Activated T-helper 2 cell treated with anti-CD3 and anti-CD28 coated beads, Interferon-gamma antibody, Interleukin-2, Interleukin-4, amounts not matched to agents 10 μg/mL and 5 μg/mL and 100 μg/mL, durations not matched to agents 14 hours and 24 hours and 36 hours (primary cell): ENCODE measurements at places on chromosomes 1 and 21. TPM values are rescaled to one million over a fixed set of nuclear protein-coding genes. Genes with fewer than 3 reads are reported as not detected.

DNA sequence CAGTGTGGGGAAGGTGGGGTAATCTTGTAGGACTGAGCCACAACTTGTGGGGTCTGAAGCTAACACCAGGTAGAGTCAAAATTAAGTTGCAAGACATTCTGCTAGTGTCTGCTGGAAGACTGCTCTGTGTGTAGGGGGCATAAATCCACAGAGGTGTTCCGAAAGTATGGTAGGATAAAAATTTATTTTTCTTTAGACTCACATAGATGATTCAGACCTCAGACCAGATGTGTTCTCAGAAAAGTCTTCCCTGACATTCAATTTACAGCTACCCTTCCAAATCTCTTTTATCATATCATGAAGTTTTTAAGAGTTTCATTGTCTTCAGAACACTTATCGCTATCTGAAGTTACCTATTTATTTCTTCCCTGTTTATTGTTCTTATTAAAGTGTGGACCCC, 21.3 kb downstream of the DUSP10 start:
- no peak for DNase-seq

DNA sequence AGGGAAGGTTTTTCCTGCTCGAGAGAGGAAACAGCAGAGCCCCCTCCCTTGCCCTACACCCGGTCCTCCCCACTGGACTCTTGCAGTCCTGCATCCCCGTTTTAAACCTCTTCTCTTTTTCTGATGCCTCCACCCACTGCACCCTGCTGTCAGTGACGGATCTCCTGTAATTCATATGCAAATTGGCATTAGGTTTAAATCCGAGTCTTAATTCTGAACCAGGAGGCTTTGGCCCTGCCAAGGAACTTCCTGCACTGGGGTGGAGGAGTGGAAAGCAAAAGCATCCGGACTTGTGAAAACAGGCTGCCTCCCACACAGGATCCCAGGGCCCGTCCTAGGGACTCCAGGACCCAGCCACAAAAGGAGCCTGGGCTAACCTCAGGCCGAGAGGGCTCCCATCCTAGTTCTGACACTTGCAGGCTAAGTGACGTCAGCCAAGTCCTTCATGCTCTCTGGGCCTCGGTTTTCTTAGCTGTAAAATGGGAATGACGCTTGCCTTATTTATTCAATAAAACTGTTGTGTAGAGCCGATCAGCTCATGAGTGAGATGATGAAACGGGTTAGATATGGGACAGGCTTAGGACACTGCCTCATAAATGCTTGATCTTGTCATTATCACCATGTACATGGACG, 613.3 kb downstream of the AJAP1 start:
- no peak for DNase-seq

GRCh38 chr1:44016890-44017400, 14.3 kb downstream of the SLC6A9 start:
- no peak for DNase-seq

DNA sequence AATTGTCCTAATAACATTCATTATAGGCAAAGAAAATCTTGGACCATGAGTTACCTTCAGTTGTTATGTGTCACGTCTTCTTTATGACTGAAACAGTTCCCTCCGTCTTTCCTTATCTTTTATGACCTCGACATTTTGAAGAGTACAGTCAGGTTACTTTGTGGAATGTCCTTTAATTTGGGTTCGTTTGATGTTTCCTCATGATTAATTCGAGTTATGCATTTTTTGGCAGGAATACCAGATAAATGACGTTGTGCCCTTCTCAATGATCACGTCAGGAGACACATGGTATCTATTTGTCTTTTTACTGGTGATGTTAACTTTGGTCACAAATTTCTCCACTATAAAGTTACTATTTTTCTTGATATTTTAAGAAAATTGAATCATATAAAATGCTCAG, 17.3 kb upstream of the KLF17 start:
- no peak for DNase-seq

DNA sequence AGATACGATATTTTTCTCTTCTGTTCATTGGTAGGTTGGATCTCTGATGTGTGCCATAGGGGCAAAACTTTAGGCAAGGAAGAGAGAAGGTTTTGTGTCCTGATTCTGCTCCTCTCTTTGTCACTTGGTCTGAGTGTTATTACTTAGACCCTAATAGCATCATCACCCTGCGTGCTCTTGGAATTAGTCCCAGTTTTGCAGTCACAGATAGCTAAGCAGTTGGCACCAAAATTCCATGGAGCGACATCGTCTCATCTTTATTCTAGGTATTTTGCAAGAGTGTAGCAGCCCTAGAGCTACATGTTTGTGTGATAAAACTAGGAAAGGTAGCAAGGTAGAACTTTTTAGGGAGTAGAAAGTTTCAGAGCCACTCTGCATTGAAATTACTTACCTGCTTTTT, 23.8 kb downstream of the PIP5K1A start:
- no peak for DNase-seq

The GADD45A gene
- total RNA-seq, result 30.3 and 33.5 TPM in 2 replicates

- no peak for DNase-seq
Observed at GRCh38 chr1:160171354-160171753, 19.0 kb upstream of the CASQ1 start.

GRCh38 chr21:21605521-21605920, 607.3 kb downstream of the NCAM2 start:
- no peak for DNase-seq

GRCh38 chr1:246780264-246780663, 56.1 kb downstream of the SCCPDH start:
- DNase-seq, result no peak

DNA sequence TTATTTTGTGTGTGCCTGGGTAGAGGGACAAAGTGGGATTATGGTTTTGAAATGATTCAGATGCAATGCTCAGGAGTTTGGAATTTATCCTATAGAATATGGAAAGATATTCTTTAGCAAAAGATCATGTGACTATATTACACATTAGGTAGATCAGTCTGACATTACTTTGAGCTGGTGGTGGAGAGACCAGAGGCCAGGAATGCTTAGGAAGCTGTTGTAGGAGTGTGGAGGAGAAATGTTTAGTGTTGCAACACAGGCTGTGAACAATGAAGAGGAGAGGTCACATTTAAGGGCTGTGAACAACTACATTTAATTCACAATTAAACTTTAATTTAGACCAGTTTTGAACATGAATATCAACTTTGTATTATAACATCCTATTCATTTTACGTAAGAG, 45.3 kb upstream of the PODN start:
- no peak for DNase-seq

The OR2M2 gene
- not detected in 2 replicates for total RNA-seq

GRCh38 chr1:84632137-84632536, 57.9 kb upstream of the CTBS start:
- no peak for DNase-seq
